ENCODE measurements at places on chromosomes 2 and 18.

DNA sequence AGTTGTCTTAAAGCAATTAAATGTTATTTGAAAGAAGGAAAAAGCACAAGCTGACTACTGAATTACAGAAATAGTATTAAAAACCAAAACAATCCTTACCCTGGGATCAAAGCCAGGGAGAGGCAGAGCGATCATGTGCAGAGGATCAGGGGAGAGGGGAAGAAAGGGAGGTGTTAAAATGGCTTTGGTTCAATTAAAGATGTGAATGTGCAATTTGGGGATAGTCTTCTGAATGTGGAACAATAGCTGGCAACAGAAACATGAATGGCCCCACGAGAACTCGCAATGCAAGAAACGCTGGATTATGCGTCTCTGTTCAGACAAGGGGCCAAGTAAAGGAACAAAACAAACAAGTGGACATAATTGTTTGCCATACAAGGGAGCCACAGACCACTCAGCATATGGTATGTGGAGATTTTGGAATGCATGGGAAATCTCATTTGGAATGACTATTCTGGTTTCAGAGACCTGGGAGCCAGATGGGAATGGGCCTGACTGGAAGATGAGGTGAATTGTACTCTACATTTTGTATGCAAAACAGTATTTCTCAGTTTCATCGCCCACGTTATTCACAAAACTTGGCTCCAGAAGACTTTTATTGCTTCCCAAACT lies 155.4 kb downstream of the SLC4A3 start:
- DNase-seq, result no peak

GRCh38 chr18:51070545-51070944 lies 40.5 kb downstream of the SMAD4 start:
- no peak for DNase-seq

DNA sequence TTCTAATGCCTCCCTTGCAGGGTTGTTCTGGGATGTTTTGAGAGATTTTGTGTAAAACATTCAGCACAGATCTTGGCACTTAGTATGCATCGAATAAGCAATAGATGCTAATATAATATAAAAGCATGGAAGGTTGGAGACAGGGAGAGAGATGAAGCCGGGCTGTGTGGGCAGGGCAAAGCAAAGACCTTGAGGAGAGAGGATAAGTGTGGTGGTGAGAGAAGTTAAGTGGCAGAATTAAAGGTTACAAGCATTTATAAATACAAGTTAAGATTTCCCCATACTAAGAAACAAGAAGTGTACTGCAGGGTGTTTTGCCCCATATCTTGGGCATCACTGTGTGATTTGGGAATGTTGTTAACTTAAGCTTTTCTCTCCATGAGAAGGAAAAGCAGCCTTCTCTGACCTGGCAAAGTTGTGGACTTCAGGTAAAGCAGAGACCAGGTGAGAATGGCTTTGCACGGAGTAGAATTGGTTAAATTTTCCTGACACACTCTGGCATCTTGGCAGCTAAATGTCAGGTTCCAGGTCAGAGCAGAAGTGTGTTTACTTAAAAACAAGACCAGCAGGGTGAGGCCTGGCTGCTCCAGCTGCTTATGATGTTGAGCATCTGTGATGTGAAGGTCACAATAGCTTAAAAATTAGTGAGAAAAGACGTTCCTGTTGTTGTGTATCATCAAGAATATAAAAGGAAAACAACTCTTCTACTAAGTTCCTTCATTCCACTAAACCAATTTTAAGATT lies 288.5 kb upstream of the HNMT start:
- DNase-seq, result no peak

DNA sequence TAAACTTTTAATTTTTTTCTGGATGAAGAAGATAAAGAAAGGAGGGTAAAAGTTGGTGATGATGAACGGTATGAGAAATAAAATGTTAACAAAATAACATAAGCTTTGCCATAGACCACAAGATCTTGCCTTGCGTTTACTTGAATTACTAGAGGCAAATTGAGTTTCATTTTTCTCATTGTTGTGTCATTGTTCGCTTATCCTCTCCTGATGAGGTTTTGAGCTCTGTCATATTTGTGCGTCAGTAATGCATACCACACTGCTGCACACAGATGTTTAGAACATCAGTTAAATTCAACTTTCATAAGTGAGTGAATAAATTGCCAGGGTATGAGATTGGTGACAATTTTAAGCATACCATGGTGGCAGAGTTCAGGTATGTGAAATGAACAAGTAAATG lies 843.6 kb downstream of the SUCLG1 start:
- DNase-seq, result no peak

- no peak for DNase-seq
These were observed 478.5 kb upstream of the ID2 start for GRCh38 chr2:8203364-8203763.

DNA sequence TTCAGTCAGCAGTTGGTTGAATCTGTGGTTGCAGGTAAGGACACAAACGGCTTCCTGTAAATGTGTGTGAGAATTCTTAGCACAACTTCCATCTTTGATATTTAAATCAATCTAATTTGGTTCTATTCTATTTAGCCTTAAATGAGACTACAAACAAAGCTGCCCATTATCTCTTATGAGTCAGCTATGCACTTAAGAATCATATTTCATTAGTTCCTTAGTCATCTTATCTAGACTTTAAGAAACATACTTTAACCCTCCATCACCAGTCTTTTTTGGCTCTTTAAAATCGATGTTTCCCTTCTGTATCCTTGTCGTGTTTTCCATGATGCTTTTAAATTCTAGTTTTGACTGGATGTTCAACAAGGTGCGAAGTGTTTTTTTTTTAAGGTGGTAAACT lies 114.4 kb upstream of the TMEM200C start:
- no peak for DNase-seq

- DNase-seq, result no peak
These were observed 24.3 kb upstream of the AFF3 start for GRCh38 chr2:100166701-100167100.

DNA sequence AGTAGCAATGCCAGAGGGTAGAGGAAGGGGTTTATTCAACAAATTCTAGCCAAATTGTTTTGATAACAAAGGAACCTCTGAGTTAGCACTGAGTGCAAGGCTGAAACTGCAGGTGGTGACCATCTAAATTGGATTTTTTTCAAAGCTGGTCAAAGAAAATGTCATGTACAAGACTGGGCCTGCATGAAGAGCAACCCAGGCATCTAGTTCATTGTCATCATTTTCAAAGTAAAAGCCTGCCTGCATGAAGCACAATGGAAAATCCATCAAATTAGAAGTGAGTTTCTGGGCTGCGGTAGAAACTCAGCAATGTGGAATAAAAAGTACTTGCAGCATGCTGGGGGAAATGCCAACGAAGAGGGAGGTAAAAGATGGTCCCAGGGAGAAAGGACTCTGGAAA lies 80.8 kb upstream of the PPP1CB start:
- DNase-seq, result no peak

DNA sequence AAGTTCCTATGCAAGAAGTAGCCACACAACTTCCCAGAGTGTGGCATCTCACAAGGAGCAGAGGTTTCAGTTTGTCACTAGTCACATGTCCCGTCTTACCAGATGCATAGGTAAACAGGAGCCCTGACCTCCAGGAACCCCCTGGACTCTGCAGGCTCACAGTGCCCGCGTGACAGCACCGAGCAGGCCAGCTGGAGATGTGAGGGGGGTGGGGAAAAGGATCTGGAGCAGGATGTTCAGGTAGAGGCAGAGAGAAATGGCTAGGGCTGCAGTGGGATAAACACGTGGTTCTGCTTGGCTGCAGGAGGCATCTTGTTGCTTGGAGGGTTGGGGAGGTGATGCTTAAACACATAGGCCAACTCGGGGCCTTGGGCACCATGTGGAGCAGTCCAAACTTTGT lies 54.2 kb downstream of the IMPA2 start:
- DNase-seq, result no peak

DNA sequence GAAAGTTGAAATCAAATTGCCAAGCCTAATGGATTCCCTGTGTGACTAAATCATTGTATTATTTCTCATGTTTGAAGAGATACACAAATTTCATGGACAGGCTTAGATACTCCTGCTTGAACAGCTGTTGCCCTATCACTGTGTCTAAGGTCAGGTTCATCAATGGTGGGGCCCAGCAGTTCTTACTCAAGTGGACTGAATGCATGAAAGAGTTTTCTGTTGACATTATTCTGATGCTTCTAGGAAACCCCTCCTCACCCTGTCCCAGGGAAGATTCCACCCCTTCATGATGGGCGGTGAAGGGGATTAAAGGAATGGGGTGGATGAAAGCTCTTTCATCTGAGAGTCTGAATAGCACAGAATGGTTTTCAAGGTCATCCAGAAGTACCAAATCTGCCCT lies 148.8 kb downstream of the INO80D start:
- DNase-seq, result no peak
